ENCODE measurements at places on chromosomes 2 and 18. TPM values are rescaled to one million over a fixed set of nuclear protein-coding genes. Genes with fewer than 3 reads are reported as not detected.

Gene HSPE1
- 207 TPM for total RNA-seq

Gene CAPN13
- not detected for total RNA-seq

Gene M1AP
- total RNA-seq: not detected

Gene MFSD6
- total RNA-seq: 4.6 TPM

Gene CHCHD5
- total RNA-seq: 11.7 TPM

Gene RGPD4
- total RNA-seq: not detected

Gene HRH4
- not detected for total RNA-seq
